ENCODE measurements at places on chromosomes 3 and 15.

DNA sequence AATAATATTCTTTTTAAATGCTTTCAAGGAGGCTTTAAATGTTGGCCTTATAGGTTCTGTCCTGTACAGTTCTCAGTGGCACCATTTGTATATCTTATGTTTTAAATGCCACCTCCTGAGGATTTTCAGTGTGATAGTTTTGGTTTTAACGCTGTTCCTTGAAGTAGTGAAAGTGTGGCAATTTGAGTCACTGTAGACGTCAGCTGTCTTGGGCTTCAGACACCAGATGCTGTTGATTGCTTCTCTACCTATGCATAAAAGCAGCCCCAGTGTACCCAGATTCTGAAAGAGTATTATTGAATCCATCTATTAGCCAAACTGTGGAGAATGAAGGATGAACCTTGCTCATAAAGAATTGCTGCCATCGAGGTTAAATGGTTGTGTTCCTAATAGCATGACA lies 316.8 kb upstream of the GBE1 start:
- DNase-seq = no peak

GRCh38 chr3:49967291-49967690 lies 27.3 kb downstream of the RBM6 start:
- no peak for DNase-seq

DNA sequence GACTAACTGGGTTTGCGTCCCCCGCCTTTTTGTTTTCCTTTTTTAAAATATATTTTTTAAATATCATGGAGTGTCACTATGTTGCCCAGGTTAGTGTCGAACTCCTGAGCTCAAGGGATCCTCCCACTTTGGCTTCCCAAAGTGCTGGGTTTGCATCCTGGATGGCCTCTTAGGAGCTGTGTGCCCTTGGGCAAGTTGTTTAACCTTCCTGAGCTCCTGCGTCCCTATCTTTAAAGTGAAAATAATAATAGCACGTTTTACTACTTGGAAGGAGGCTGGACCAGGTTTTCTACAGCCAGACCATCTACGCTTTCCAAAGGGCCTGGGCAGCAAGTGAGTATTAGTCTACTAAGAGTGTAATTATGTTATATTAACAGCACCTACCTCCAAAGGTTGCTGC lies 44.2 kb upstream of the RNU6-1 start:
- no peak for DNase-seq

DNA sequence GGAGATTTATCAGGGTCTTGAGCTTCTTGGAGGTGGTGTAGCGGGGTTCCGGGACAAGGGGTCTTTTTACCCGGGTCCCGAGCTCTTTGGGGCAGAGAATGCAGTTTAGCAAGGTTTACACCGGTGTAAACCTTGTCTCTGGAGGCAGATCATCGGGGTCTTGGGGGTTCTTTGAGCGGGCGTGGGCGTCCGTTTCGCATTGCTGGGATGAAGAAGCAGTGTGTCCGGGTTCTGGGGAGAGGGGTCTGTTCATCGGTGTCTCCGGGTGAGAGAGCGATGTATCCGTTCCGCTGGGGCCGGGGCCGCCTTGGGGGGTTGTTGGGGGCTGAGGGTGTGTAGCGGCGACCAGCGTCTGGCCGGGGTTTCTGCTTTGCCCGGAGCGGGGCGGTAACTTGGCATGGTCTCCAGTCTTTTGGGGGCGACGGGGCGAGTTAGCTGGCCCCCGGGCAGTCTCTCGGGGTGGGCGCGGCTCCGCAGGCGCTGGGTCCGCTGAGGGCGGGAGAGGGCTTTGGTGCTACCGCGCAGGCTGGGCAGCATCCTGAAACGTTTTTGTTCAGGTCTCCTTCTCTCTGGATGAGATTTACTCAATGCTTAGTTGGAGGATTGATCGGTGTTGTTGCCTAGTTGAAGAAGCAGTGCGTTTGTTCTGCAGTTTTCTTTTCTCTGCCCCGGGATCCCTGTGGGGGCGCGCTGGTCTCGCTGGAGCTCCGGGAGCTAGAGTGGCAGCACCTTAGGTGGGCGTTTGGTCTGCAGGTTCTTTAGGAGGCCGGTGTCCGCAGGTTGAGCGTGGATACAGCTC lies 843 bp downstream of the GLCE start:
- peak; percentile 11 for DNase-seq

- no peak for DNase-seq
These were observed 15.4 kb downstream of the IREB2 start for GRCh38 chr15:78453447-78453846.

DNA sequence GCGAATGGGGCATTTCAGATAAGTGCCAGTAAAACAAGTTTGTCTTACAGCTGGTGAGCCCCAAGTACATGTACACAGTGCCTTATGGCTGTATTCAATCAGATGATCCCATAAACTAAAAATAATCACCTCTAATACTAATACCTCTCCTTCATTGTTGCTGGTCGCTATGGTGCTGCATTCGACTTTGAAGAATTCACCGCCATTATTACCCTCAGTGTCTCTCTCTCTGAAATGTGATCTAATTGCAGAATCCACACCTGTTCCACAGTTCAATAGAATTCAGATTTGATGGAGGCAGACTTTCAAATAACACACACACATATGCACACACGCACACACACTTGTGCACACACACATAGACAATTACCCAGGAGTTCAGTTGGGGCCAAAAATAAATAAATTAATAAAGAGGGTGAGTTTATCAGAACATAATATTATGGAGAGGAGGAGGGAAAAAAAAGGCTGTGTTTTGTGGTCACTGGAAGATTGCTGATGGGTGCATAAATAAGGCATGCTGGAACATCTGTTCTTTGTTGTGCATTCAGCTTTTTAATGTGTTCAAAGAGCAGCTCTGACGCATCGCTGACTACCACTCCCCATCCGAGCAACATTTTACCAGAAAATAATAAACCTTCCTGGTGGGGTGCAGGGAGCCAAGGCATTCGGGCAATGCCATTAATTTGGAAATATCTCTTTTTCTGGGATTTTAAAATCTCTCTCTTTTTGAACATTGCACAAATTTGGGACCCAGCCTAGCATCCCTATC lies 235.7 kb downstream of the SATB1 start:
- DNase-seq = no peak

- DNase-seq = no peak
These were observed 210.8 kb downstream of the TBC1D2B start for GRCh38 chr15:77866596-77867125.

GRCh38 chr15:58742819-58743502 lies 6.5 kb downstream of the ADAM10 start:
- no peak for DNase-seq

- DNase-seq = no peak
These were observed 155.0 kb upstream of the STRIT1 start for GRCh38 chr3:155448531-155448930.

DNA sequence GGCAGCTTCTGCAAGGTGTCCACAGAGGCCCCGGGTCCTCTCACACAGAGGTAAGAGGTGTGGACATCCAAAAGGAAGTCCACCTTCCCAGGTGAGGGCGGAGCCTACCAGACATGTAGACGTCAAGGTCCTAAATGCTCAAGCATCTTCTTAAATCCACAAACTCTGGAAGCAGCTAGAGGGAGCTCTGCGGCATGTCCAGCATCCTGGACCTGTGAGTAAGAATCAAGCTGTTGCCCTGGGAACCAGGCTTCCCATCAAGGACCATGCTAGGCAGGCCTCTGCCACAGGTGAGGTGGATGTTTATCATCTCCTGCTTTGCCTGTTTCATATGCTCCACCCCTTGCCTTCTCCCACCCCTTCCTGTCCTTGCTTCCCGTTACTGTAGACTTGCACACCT lies 368.2 kb downstream of the GABRG3 start:
- no peak for DNase-seq

- no peak for DNase-seq
These were observed 376.3 kb upstream of the ARHGEF26 start for GRCh38 chr3:153744889-153745288.

DNA sequence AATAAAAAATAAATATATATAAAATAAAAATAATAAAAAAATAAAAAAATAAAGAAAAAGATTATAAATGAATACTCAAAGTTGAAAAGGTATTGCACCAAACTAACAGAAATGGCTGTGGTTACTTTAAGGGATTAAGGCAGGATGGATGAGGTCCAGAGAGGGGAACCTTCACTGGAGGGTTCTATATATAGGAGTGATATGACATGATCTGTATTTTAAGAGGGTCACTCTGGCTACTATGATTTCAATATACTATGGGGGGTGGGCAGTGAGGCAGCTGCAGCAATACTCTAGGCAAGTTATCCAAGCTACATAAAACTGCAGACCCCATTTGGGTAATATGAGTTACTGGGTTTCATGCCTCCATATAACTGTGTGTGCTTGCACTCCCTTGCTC lies 24.6 kb downstream of the ACAD11 start:
- no peak for DNase-seq

GRCh38 chr3:54703923-54704322 lies 223.9 kb downstream of the LRTM1 start:
- DNase-seq = no peak

DNA sequence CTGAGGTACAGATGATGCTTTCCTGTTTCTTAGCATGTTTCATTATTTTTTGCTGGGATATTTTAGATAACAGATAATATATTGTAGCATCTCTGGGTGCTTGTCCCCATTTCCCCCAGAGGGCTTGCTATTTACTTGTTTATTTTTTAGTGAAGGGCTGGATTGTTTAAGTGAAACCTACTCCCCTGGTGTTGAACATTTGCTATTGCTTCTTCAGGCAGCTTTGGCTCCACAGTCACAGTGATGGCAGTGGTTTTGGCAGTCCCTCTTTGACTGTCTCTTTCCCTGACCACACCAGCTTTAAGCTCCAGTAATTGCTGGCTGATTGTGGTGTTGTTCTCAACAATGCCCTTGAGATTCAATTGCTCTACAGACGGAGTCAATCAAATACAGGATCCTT lies 128.9 kb downstream of the KLF13 start:
- no peak for DNase-seq

DNA sequence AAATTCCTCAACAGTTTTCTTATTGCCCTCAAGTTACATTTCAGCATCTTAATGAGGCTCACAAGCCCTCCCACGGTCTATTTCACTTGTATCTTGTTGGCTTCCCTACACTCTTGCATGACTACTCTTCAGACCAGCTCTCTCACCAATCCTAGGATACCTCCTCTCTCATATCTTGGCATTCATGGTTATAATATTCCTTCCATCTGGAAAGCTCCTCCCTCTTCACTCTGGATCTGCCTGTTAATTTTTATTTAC lies 8.5 kb upstream of the CCDC80 start:
- no peak for DNase-seq

DNA sequence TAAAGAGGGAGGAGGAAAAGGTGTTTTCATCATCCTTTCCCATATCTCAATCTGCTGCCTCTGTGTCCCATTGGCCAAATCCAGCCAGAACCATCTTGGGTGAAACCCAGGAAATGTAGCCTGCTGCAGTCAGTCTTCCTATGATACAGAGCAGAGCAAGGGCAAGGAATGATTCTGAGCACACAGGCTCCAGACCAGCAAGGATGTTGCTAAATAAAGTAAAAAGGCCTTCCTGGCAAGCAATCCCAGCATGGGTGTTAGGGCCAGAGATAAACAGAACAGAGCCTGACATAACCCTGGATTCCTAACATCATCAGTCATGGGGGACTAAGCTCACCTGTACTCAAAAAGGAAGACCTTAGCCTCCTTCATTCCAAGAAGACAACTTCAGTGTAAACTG lies 90.7 kb upstream of the AGTR1 start:
- DNase-seq = no peak

Data from T-helper 9 cell (primary cell).